Erythroblast (primary cell): ENCODE measurements at places on chromosomes 4 and X.

- peak; percentile 54 for DNase-seq
Measured at GRCh38 chr4:122576261-122577188, 44.3 kb downstream of the IL21 start.

DNA sequence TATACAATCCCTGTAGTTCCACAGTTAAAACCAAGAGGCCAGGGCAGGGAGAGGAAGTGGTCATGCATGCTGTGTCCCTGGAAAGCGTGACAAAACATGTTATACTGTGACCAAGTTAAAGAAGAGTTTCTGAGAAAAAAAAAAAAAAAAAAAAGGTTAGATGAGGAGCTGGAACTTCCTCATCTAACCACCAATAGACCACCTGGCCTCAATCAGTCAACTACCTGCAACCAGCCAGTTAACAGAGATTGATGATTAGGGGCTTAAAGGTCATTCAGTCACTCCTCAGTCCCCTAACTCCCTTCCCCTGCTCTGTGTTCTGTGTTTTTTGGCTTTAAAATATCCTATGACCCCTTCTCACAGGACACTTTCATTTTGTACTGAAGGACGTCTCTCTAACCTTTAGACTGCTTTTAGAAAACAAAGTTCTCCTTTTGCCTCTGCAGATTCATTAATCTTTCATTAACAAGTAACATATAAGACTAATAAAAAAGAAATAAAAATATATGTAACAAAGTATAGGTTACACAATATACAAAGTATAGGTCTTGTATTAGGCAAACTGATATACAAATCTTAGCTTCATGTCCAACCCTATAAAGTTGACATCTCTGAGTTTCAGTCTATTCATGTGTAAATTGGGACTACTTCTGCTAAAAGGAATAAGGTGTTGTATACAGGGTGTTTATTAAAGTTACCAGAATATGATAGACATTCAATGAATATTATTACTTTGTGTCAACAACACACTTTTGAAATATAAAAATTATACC lies 179.1 kb upstream of the NDST4 start:
- no peak for DNase-seq

DNA sequence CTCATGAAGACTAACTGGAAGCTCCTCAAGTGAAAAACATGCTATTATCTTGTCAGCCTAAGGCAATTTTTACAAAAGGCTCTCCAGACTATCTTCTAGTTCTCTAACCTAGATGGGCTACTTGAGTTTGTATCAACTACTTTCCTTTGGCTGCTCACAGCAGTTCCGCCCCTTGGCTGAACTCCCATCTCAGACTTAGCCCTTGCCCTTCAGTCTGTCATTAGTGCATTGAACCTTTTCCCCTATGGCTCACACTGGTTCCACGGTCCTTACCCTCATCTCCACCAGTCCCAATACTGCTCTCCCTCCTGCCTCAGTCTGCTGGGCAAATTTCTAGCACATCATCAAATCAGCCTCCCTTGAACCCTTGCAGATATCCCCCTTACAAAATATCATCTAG lies 362.3 kb downstream of the PPP1R2C start:
- no peak for DNase-seq

DNA sequence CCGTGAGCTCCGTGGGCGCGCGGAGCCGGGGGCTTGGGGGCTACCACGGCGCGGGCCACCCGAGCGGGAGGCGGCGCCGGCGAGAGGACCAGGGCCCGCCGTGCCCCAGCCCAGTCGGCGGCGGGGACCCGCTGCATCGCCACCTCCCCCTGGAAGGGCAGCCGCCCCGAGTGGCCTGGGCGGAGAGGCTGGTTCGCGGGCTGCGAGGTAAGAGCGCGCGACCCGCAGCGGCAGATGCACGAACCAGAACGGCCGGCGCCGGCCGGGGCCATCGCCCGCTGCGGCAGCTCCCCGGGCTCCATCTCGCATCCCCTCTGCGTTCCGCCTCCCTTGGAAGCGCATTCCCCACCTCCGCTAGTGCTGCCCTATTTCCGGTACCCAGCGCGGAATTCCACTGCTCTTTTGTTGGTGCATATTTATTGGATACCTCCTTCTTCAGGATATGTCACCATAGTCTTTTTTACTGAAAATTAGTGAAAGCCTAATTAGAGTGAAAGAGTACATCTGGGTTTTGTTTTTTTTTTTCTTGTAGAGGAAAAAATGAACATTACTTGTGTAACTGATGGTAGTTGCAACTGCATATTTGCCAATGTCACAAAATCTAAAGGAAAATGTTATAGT lies 797 bp downstream of the PKD2 start:
- peak; percentile 61 for DNase-seq

GRCh38 chr4:81604683-81605218 lies 133.0 kb upstream of the RASGEF1B start:
- no peak for DNase-seq

DNA sequence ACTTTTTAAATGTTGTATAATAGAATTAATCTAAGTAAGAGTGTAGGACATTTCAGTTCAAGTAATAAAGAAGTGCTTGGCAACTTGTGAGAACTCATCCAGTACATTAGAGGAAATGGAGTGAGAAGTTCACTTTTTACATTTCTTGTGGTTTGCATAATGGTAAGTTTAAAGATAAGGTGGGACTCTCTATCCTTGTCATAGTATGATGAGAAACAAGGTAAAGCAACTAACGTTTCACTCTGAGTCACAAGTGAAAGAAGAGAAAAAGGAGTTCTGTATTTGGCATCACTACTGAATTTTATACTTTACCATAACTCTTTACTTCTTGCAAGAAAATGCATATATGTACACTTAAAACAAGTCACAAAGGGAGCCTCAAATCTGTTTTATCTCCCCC lies 219.4 kb downstream of the SLC4A4 start:
- no peak for DNase-seq

DNA sequence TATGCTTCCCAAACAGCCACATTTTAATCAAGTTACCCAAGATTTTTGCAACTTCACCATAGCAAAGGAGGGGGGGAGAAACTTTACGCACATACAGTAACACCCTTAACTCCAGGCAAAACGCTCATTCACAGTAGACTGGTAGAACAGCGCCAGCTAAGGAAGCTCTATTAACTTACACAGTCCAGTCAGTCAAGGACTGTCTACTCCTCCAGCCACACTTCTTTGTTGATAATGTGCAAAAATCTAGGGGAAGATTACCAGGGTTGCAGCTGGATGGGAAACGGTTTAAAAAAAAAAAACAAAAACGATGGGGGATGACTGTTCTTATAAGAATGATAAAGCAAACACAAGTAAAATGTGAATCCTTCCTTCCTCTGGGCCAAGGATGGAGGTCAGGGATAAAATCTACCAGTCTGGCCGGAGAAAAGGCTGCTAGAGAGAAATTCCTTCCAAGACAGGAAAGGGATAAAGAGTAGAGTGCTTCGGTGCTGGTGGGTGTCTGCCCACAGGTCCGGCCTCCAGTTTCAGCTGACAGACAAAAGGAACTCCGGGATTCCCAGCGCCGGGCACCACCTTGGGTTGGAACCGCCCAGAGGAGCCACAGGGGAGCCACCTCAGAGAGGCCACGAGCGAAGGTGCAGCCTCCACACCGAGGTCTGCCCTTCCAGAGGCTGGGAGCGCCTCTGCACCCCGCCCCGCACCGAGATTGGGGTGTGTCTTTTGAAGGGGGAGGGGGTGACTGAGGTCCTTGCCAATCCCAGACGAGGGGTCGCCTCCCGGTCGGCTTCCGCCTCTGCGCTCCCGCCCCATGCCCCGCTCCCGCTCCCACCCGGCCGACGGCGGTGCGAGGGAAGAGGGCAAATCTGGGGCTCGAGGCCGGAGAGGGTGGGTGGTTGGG lies 811 bp downstream of the ANKRD50 start:
- peak; percentile 59 for DNase-seq

DNA sequence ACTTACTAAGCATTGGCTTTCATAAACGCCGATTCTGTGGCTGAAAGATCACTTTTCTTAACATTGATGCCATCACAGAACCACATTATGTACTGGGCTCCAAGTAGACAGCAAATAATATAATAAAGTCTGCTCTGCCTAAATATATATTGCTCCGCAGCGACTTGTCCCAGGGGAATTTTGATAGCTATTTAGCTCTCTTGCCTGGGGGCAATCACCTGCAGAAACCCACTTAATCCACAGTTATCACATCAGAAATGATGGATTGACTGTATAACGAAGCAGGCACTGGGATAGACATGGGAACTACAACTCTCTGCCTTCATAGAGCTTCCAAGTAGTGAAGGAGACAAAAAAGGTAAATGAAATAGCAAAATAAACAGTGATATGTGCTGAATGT lies 48.0 kb upstream of the MYOZ2 start:
- DNase-seq: no peak

DNA sequence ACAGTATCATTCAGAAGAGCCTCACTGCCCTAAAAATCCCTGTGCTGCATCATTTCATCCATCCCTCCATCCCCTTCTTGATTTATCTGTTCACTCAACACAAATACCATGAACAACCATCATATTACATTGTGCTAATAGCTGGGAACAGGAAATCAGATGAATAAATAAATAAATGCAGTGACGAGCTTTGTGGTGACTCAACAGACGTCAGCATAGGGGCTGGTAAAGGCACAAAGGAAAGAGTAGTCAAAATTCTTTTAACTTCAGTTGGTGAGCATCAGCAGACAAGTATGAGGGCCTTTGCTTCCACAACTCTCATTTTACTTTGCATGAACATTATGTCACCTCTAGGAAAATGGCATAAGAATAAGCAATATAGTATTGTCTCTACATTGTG lies 65.5 kb downstream of the EDNRA start:
- DNase-seq: no peak

DNA sequence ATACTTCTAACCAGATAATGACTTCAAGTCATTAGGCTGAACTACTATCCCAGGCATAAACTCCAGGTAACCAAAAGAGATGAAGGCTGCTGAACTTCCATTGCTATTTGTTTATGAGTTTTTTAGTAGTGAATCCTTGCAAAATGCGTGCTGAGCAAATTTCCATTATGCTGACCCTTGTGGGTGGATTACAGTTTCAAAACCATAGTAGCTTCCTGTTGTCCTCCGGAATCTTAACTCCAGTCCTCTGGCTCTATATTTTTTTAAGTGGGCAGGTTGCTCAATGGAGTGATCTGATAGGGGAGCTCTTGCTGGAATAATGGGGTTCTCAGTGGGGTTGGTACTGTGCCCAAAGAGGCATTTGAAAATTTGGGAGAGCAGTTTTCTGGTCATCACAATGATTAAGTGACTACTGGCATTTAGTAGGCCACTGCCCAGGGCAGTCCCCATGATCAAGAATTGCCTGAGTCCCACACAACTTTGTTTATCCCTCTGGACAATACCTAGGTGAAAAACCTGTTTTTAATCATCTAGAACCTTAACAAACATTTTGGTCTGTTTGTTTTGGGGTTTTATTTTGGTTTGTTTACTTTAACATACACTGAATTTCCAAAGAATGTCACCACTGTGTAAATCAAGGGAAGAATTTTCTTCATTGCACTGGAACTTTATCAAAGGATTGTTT lies 302.3 kb upstream of the GATB start:
- no peak for DNase-seq

GRCh38 chr4:15002659-15003400 lies 549 bp downstream of the CPEB2 start:
- DNase-seq: peak; percentile 88

DNA sequence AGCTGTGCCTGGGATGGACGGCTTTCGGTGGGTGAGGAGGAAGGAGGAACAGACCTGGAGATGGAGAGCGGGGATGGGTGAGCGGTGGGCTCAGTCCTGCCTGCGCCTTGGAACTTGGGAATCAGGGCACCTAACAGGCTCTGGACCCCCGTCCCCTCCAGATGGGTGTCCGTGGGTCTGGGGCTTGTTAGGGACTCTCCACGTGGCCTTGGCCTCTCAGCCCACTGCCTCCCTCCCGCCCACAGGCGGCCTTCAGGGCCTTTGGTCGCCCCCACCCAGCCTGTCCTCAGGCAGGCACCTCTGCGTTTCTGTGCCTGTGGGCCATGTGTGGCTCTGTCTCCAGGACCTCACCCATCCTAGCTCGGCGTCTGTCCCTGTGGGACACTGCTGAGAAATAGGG lies 29.0 kb downstream of the TRMT44 start:
- no peak for DNase-seq

DNA sequence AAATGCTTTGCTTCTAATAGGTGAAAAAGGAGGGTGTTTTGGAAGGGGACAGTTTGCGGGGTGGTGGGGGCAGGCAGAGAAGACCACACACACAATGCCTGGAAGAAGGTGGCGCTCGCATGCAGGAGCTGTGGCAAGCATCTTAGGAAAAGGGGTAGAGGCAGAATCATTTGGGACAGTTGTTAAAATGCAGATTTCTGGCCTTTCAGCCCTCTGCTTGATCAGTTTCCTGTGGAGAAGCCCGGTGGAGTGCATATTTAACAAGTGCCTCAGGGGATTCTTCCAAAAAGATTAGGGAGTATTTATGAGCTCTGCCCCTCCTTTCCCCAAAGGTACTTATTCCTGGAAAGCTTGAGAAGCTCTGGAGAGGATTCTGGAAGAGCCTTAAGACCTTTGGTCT lies 4.8 kb downstream of the NOCT start:
- DNase-seq: no peak

DNA sequence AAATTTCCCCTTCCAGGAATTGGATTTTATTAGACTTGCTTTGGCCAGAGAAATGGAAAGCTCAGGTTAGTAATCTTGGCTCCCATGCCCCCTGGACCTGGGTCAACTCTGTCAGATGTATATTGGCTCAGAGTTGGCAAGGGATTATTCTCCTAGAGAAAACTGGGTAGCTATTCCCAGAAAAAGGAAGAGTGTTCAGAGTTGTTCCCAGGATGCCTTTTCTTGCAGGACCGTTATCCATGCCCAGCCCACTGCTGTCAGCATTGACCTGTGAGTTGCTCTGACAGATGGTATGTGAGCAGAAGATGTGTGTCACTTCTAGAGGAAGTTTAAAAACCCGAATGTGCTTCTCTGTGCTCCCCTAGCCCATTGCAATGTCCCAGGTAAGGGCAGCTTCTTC lies 509.9 kb upstream of the ZFP42 start:
- DNase-seq: no peak

DNA sequence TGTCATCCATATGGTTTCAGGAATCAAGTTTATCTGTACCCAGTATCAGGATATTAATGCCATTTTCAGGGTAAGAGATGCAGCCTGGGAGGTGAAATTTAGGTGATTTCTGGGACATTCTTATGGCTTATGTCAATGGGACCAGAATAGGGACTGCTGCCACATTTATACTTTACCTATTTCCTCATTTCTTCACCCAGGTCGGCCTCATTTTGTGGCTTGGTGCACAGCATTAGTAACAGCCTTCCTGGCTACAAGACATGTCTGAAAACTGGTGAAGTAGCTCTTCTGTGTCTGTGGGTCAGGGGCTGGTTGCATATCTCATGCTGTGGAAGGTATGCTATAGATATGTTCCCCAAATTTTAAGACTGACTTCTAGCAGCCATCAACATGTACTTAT lies 284.8 kb downstream of the AFF2 start:
- no peak for DNase-seq

DNA sequence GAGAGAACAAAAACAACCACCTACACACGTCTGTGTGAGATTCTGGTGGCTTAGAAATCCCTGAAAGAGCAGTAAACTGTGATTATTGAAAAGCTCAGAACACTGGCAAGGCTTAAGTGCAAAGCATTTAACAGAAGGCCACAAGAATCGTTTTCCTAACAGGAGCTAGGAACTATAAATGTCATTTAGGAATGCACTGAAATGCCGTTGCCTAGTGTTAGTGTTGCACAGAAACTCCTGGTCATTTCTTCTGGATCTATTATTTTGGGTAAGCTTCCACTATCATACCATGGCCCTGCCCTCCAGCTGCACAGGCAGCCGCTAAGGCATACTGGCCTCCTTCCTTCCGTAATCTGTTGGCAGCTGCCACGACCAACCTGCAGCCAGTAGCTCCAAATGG lies 923.2 kb downstream of the NLGN4X start:
- DNase-seq: no peak
